ENCODE measurements at places on chromosomes 2 and 18.

DNA sequence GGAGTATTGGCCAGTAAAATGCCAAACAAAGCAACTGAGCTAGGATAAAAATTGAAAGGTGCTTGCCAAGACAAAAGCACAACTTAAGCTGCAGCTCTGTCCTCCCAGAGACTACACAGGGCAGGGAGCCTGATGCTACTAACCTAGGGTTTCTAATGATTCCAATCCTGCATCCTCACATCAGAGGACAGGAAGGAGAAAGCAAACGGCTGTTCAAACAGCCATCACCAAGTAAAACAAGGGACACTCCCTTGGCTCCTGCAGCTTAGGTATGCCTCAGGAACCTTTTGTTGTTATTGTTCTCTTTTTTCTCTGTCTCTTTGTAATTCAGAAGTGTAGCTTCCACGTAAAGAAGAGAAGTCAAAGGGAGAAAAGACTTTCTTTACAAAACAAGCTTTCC is 99.5 kb downstream of the TCF4 start:
- no peak for DNase-seq

DNA sequence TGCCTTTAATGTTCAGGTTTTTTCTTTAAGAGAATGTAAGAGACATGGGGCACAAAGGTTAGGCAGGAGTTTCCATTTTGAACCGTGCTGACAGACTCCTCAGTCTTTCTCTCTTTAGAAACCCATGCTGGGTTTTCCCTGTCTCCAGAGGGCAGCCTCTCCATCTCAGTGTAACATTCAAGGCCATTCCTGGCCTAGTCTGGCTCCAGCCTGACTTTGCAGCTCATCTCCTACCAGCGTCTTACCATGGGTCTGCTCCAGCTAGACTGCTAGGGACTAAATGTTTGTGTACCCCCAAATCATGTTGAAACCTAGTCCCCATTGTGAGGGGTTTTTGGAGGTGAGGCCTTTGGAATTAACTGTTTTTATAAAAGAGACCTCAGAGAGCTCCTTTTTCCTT is 9.8 kb upstream of the CLIP4 start:
- DNase-seq: no peak

GRCh38 chr2:181304011-181304844 is 153.0 kb upstream of the ITGA4 start:
- DNase-seq: no peak

- no peak for DNase-seq
Measured at GRCh38 chr2:47056868-47057686, 98.0 kb downstream of the STPG4 start.

- DNase-seq: no peak
Measured at GRCh38 chr2:16117021-16117700, 176.8 kb downstream of the MYCN start.

GRCh38 chr18:77254711-77255405 is 5.2 kb downstream of the GALR1 start:
- DNase-seq: no peak

DNA sequence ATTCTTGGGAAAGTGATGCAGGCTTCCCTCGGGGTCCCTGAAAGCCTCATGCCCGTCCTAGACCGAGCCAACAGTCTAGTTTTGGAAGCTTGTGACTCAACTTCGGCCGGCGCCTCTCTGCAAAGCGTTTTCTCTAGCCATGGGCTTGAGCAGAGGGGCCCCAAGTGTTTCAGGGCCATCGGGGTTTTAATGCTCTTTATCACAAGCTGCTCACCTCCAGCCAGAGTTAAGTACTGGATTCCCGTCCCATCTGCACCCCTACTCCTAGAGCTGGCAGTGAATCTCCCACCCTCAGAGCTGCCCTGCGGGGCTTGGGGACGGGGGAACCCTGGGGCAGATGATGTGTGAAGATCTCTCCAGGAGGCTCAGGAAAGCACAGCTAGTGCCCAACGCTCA is 7.3 kb downstream of the RAX start:
- DNase-seq: no peak

DNA sequence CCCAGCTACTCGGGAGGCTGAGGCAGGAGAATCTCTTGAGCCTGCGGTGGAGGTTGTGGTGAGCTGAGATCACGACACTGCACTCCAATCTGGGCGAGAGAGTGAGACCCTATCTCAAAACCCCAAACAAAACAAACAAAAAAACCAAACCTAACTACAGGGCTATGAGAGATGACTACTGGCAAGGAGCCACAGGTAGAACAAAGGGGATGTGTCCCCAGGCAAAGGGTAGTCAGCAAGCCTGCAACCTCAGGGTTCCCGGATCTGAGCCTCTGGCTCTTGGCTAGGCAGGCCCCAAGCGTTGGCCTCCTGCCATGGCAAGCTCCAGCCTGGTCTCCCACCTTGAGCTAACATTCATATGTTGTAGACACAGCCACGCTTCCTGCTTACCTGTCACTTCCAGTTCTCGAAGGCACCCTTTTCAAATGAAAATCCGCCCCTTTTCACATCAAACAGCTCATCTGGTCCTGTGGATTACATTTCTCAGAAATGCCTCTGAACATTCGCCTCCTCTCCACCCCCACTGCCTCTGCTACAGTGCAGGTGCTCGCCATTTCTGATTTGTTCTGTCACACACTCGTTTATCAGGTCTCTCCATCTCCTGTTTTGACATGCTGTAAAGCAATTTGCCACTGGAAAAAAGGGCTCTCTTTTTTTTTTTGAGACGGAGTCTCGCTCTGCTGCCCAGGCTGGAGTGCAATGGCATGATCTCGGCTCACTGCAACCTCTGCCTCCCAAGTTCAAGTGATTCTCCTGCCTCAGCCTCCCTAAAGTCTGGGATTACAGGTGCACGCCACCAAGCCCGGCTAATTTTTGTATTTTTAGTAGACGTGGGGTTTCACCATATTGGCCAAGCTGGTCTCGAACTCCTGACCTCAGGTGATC is 13.1 kb upstream of the ACTR3 start:
- DNase-seq: peak; percentile 65

Data from stimulated activated CD4-positive, alpha-beta T cell treated with anti-CD3 and anti-CD28 coated beads, Interleukin-4, amount 100 ng/mL, for 24 hours (primary cell).